EH (cell line): ENCODE measurements at places on chromosomes 16 and 17.
A peak's percentile ranks its signal among the peaks of the same experiment; 100 is the strongest.

- no peak for DNase-seq
Measured at GRCh38 chr16:15592324-15592723, 50.6 kb downstream of the MARF1 start.

- peak; percentile 30 for DNase-seq
Measured at GRCh38 chr16:48536614-48537200, 73.3 kb downstream of the N4BP1 start.

DNA sequence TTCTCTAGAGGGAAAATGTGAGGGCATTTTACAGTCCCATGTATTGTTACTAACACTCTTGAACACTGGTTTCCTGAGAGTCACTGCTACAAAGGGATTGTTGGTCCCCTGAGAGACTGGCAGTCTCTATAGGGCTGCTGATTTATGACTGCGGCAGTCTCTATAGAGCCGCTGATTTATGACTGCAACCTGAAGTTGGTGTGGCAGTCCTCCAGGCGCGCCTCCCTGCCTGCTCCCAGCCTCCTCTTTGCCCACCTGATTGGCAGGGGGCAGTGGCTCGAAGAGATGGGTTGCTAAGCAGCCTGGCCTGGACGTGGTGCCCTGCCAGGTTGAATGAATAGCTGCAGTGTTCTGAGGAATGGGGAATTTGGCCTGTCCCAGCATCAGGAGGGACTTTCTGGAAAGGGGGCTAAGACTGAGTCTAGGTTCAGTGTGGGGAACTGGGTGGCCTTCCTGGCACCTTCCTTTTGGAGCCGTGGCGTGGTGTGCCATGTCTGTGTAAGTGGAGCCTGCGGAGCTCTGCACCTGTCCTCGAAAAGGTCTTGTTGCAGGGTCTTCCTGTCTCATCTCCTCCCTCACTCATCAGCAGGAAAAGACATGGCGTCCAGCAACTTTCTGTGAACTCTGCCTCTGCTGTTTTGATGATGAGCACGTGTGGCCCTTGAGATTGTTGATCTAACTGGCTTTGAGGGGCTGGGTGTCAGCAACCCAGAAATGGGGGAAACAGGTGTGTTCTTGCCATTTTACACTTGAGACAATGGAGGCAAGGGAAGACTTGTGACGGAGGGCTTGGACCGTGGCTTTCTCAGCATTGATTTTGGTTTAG, 24.9 kb downstream of the SAP30BP start:
- no peak for DNase-seq

- DNase-seq, result no peak
Measured at GRCh38 chr17:11612956-11613355, 14.7 kb downstream of the DNAH9 start.

DNA sequence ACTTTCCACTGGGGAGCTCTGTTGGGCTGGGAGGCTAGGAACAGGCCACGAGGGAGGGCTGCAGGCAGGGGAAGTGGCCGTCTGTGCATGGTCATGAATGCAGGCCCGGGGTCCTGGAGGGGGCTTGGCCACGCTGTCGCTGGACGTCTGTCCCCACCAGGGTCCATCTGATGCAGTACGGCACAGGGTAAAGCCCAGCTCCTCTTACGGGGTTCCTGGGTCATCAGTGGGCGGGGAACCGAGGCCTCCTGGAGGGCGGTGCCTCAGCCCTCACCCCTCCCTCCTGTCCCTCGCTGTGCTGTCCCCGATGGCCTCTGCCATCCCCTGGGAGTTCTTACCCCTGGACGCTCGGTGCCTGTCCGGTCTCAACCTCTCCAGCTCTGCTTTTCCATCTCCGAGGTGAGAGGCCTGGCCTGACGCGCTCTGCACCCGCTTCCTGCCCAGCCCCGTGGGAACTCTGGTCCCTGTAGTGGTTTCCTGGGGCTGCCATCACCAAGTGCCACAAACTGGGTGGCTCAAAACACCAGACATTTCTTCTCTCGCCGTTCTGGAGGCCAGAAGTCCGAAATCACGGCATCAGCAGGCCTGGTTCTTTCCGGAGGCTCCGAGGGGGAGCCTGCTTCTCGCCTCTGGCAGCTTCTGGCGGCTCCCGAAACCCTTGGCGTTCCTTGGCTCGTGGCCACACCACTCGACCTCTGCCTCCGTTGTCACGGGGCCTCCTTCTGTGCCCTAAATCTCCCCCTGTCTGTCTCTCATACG, 182.8 kb downstream of the SEC14L1 start:
- DNase-seq, result peak; percentile 78

GRCh38 chr17:5785338-5785737, 201.0 kb upstream of the NLRP1 start:
- peak; percentile 94 for DNase-seq

GRCh38 chr16:2252806-2253148, 1.4 kb upstream of the ECI1 start:
- DNase-seq, result peak; percentile 32

DNA sequence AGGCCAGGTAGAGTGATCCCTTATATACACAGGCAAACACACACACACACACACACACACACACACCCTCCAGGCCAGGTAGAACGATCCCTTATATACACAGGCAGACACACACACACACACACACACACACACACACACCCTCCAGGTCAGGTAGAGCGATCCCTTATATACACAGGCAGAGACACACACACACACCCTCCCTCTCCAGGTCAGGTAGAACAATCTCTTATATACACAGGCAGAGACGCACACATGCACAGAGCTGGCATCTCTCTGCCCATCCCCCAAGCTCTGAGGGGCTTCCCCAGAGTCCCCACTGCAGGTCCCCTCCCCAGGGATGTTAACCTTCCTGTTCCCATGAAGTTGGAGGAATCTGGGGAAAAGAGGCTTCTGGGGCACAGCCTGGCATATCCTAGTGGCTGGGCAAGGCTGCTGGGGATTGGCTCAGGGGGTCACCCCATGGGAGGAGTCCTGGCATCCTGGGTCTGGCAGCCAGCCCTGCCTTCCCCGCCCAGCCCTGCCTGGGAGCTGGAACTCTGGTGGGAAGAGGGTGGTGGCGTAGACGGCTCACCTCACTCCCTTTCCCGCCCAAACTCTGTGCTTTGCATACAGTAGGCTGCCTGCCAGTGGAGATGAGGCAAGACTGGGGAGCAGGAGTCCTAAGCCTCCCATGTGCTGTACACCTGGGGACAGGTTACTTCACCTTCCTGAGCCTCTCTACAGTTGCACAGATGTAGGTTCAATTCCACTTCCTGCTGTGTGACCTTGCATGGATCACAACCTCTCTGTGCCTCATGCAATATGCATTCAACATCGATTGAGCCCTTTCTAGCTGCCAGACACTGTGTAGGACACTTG, 41.8 kb downstream of the TEKT5 start:
- no peak for DNase-seq

DNA sequence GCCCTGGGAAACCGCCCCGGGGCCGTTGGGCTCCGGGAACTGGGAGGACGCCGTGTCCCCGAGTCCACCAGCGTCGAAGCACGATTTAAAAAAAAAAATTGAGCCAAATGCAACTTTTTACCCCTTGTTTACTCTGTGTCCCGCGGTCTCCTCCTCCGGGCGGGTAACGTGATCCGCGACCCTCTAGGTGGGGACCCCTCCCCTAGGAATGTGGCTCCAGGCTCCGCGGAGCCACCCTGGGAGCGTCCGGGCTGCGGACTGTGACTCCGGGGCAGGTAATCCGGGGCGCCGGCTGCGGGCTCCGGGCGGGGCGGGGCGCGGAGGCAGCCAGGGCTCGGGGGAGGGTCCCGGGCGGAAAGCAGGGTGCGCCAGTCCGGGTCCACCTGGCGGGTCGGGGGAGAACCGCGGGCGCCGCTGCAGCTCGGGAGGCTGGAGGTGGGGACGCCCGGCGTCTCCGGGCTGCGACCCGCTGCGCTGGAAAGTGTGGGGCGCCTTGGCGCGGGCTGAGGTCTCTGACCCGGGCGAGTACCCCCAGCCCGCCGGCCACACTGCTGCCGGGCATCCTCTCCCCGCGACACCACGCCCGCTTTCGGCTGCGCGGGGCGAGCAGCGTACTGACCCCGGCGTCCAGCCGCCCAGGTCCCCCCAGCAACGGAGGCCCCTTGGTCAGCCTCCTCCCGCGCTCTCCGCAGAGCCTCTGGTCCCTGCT, 852 bp upstream of the HELZ start:
- no peak for DNase-seq

DNA sequence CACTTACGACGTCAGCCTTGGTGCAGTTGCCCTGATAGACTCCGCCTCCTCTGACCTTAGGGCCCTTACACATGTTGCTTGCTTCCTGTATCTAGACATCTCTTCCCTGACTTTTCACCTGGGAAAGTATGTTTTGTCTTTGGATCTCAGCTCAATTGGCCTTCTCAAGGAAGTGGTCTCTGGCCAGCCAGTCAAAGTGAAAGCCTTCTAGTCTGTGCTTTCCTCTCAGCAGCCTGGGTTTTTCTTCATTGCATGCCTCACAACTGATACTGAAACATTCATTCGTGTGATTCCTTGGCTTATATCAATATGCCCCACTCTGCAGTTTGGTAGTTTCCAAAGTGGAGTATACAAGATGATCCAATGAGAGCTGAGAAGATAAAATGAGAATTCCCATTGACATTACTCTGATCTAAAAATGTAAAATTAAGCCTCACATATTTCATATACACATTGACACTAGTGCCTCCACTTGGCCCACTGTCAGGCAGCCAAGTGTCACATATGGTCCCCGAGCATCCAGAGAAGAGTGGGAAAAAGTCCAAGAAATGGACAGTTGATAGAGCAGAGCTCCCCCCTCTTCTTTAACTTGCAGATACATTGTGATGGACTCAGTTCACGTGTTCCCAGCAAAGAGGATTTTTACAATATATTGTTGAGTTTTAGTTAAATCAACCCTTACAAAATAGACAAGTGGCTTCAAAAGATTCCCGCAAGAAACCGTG, 371.2 kb upstream of the ASIC2 start:
- no peak for DNase-seq

DNA sequence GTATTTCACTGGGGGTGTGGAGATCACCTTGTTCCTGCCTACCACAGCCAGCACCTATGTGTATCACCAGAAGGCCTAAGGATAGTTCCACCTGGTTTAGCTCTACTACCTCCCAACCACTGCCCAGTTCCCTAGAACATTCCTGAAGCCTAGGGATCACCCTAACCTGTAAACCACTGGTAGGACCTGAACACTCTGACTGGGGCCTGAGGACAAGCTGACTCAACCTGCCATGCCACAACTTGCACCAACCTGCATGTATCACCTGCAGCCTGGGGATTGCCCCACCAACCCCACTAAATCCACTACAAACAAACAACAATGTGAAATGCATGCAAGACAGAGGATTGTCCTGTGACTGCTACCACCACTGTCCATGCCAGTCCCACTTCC, 128.1 kb downstream of the KIF2B start:
- DNase-seq, result no peak

GRCh38 chr16:84570739-84571403, 47.0 kb downstream of the COTL1 start:
- no peak for DNase-seq

GRCh38 chr17:69111794-69112193, 29.9 kb downstream of the ABCA6 start:
- no peak for DNase-seq

DNA sequence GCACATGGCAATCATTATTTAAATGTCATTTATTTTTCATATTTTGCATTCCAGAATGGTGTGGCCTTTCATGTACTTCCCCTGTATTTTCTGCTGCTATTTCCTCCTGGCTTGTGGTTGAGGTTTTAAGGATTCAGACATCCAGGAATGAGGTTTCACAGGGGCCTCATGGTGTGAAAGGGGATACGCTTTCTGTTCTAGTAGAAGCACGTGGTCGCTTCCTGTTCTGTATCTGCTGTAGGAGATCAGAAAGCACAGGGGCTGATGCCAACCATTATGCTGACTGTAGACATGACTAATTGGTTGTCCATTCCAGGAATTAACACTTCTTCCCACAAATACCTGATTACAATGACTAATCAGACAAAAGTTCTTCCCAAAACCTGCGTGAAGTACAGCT, 405.9 kb downstream of the SHISA9 start:
- peak; percentile 64 for DNase-seq

- no peak for DNase-seq
Measured at GRCh38 chr17:76982408-76983074, 114.3 kb downstream of the MGAT5B start.

DNA sequence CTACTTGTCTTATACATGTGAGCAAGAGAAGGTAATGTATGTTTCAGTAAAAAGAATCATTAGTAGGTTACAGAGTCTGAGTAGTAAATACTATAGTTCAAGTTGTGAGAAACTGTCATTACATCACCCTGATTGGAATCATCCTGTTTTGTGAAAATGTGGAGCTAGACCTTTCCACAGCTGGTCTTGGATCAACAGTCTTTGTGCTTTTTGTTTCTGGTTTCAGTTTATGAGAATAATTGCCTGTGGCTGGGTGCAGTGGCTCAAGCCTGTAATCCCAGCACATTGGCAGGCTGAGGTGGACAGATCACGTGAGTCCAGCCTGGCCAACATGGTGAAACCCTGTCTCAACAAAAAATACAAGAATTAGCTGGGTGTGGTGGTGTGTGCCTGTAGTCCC, 19.7 kb upstream of the SHISA9 start:
- DNase-seq, result no peak

DNA sequence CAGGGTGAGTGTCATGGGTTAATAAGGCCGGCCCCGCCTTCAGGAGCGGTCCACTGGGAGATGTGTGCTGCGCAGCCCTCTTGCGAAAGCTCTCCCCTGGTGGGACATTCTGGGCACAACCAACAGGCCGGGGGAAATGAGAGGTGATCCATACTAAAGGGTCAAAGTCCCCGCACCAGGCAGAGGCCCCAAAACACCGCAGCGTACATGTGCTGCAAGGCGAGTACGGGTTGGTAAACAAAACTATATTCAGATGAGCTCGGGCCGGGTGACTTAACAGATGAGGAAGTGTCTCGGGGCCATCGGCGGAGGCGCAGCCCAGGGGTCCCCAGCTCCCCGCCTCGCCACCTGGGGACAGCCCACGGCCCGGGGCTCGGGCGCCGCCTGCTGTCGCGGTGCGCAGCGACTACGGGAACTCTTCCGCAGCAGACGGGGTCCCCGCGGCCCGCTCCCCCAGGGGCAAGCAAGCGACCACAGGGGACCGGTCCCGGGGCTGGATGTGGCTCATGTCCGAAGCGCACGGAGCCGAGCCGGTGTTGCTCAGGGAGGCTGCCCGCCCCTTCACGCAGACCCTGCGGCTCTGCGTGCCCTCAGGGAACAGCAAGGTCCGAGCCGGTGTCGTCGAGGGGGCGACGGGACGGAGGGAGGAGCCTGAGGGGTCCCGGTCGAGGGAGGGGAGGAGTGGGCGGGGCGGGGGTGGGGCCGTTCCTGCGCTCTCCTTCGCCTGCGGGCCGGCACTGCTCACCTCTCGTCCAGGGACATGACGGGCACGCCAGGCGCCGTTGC, at the start of gene RAB37:
Gene RAB37, plus strand, starts transcription at position 744 of the 786 bp plus-strand sequence. Its CDS starts 17 bp downstream, at position 761.
- DNase-seq, result no peak

DNA sequence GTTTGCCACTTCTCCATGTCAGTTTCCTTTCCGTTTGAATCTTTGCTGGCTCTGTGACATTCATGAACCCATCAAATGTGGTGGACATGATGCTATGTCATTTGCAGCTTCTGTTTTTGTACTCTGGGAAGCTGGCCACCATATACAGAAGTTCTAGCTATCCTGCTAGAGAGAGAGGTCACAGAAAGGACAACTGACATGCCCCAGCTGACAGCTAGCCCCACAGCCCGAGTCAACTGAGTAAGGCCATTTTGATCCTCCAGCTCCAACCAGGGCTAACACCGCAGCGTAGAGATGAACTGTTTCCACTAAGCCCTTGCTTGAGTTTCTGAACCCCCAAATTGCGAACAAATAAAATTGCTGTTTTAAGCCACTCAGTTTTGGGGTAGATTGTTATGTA, 33.8 kb downstream of the CCDC42 start:
- DNase-seq, result no peak

GRCh38 chr17:67353929-67354574, 12.3 kb downstream of the PSMD12 start:
- no peak for DNase-seq
